ENCODE measurements at places on chromosomes 13 and 19.

- DNase-seq, result no peak
Measured at GRCh38 chr19:31718032-31718431, 368.8 kb upstream of the TSHZ3 start.

GRCh38 chr13:77737583-77738200, 40.2 kb downstream of the SLAIN1 start:
- DNase-seq, result no peak

DNA sequence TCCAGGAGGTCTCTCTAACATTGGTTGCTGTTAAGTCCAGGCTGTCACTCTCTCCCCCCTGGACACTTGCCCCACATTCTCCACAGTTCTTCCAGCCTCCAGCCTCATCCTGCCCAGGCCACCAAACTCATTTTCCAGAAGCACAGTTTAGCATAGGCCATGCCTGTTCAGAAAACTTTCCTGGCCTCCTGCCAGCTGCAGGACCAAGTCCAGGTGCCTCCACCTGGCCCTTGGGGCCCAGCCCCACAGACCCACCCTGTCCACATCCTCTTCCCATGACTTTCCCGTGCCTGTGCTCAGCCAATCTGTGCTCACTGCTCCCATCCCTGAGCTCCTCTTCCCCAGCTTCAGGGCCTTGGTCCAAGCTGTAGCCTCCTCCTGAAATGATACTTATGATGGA, 905.0 kb downstream of the UQCRFS1 start:
- no peak for DNase-seq

GRCh38 chr19:45150751-45151281, 10.0 kb downstream of the NKPD1 start:
- DNase-seq, result no peak

DNA sequence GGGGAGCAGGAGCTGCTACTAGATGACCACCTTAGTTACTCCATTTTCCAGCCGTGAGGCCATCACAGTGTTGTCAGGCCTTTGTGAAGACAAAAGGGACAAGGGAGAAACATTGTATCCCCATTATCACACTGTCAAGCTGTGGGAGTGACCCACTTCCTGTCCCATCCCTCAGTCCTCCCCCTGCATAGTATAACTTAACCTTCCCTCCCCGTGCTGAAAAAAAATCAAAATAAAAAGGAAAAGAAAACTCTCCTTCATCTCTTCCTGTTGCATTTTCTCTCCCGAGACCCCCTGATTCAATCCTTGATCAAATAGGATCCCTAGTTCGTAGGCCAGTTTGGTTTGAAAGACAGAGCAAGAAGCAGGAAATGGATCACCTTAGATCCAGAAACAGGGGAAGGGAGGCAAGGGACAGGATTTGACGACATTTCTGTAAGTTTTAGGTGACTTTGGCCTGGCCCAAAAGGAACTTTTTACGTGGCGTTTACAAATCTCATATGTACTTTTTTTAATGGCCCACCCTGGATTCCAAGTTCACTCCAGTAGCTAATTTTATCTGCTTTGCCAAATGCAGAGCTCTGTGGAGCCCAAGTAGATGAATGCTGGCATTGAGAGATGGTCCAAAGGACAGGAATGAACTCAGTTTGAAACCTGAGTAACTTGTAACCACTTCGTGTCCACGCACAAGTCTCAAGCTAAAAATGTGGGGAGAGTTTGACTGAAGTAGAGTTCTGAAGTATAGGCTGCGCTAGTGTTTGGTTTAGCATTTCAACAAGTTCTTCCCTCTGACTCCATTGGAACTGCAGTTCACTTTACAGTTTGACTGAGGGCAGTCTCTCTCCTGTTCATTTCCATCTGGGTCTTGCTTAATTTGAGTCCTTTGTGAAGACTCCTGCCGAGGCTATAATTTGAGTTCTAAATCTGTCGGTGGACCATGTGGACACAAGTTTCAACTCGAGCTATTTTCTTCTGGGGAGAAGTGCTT, 16.6 kb upstream of the GATAD2A start:
- DNase-seq, result no peak
